ENCODE measurements at places on chromosomes 1 and 21.

GRCh38 chr1:56378341-56379070 is 200.9 kb downstream of the PLPP3 start:
- DNase-seq: peak; percentile 2

DNA sequence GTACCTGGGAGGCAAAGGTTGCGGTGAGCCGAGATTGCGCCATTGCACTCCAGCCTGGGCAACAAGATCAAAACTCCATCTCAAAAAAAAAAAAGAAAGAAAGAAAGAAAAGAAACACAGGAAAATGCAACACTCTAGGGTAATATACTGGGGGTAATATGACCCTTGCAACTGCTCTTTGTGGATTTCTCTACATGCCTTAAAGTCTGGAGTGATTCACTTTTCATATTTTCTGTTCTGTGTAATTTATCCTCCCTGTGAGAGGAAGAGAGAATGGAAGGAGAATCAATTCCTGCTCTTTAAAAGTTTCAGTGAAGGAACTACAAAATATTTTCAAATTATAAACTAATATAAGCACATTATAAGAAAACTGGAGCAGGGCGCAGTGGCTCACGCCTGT is 22.7 kb downstream of the RIT1 start:
- no peak for DNase-seq

DNA sequence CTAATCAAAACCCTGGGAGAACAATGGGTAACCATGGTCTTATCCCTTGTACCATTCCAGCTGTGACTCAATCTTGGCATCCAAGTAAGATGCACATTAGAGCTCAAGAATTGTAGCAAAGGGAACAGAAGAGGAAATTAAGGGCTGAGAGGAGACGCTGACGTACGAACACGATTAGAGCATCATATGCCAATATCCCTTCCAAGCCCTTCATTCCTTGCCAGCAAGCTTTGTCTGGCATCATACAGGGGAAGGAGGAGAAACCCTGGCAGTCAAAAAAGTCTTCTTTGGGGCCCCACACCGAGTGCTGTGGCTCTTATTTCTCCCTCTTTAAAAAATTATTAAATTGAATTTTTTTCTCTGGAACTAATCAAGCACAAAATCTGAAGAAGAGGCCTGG is 120.9 kb downstream of the ASTN1 start:
- DNase-seq: no peak

- DNase-seq: no peak
Observed at GRCh38 chr1:159946242-159947187, 1.1 kb upstream of the IGSF9 start.

DNA sequence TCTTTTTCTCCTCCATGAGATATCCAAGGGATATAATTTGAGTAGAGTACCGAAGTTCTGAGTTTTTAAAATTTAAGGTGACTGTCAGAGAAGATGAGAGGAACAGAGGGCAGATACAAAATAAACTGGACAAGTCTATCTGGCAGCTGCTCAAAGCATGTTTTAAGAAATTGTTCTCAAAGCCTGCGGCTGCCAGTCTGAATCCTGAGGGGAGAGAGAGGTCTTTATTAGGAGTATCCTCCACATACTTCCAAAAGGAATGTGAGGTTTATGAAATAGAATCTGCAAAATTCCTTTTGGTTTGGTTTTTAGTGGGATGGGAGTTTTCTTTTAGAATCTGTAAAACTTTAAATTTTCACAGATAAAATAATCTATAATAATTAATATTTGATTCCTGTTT is 41.3 kb downstream of the TTC13 start:
- no peak for DNase-seq

DNA sequence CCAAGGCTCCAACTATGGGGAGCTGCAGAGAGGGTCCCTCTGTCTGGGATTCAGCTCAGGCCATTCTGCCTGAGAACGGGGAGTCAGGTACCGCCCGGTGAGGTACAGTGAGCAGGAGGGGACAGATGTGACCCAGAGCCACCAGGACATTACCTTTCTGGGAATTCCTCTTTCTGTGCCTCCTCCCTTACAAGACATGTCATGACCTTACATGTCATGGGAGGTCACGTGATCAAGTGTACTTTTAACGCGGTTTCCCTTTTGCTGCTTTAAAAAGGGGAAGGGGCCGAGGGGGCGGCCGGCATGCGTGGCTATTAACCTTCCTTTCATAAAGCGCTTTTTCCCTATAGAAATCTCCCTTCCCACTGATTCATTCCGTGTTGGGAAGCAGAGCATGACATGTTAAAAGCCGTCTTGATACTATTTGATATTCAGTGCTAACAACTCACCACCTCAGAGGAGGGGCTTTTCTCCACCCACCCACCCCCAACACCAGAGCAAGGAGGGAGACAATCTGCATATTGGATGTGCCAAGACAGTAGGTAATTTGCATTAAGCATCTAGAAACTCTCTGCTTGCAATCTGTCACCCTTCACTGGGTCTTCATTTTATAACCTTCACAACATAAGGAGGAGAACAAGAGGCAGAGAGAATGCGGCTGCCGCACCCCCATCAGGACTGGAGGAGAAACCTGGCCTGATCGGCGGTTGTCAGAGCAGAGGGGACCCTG is 113.6 kb upstream of the VAMP3 start:
- DNase-seq: no peak

- no peak for DNase-seq
Observed at GRCh38 chr1:212794561-212795014, 2.9 kb downstream of the TATDN3 start.
